ENCODE measurements at places on chromosomes 6 and 20.

DNA sequence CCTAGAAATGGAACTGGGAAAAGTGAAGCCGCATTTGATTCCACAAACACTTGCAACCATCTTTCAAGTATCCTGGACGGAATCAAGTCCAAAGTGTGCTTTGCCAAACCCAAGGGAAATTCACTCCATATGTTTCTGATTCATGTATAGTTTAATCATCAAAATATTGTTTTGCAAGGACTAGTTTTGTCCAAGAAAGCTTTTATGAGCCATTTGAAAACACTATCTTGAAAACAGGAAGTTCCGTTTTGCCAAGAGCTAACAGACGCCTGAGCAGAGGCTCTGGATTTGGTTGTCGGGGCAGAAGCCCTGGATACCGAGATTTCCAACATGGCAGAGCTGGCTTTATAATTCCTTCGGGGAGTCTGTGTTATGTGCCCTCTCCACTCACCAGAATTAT is 251.1 kb downstream of the PHACTR1 start:
- no peak for DNase-seq

DNA sequence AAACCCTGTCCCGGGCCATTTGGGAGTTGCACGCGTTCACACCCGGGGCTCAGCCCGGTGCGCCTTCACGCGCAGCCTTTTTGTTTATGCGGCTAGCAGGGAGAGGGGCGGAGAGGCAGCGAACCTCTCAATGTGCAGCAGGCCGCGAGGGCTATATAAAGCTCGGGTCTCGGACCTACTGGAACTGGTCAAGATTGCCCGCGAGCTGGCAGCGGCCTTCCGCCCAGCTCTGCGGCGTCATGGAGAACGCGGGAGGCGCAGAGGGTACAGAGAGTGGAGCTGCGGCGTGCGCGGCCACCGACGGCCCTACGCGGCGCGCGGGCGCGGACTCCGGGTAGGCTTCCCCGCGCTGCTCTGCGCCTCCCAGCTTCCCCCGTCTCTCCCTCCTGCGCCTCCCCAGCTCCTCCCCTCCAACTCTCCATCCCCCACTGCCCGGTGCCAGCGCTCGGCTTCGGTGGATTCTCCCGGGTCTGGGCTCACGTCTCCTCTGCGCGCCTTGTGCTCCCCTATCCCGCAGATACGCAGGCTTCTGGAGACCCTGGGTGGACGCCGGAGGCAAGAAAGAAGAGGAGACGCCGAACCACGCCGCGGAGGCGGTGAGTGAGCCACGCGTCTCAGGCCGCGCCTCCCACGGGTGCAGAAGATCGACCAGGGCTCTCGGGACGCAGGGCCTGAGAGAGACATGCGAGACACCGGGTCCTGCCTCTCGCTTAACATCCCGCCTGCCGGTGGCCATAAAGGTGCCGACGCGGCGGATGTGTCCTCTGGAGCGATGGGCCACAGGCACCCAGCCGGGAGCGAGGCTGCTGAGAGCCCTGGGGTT is at the start of gene RIPPLY2:
RIPPLY2 (plus strand) TSS at position 183 of the 823 bp plus-strand sequence; CDS start at position 240, 57 bp downstream.
- DNase-seq: peak; percentile 80

DNA sequence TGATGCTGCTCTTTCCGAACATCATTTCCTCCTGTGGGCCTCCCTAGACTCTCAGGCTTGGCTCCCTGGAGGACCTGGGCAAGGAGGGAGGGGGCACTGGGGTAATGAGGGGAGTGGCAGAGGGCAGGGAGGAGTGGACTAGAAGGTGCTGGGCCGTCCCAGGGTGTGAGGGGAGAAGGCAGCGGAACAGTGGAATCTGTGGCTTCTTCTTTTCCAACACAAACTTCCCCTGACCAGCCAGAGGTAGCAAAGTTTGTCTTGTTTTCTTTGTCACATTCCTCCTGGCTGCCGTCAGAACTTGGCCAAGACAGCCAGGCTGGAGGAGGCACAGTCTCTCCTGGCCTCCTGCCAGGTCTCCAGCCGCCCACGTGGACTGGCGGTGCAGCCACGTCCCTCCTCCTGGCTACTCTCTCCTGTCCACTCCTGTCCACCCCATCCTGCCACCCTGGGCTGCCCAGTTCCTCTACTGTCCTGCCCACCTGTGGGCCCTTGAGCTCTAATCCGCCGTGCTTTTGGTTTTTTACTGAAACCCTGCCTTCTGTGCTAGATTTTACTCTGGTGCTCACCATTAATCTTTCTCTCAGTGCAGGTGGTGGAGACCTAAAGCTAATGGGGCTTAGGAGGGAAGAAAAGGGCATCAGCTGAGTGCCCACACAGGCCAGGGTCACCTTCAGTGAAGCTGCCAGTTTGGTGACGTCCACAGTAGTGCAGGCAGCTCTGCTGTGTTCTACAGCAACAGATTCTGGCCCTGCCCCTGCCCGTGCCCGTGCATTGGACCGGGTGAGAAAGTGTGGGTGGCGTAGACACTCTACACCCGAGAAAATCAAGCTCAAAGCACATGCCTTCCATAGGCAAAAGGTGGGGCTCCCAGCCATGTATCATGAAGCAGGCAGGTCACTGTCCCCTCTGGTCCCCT is 2.8 kb upstream of the CDSN start:
- no peak for DNase-seq

DNA sequence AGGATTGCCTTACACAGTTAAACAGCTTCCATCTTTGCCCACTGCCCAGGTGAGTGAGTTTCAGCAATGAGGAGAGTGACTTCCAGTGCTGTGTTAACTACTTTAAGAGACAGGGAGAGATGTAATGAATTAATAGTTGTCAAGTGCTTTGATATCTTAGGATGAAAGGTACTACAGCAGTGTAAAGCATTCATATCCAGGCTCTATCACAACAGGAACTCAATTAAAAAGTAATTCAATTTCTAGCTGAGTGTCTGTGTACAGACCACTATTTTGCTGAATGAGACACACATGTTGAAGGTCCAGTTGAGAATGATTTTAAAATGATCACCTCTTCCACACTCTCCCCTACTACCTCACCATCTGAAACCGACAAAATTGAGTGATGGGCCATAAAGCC is 70.7 kb upstream of the BEND3 start:
- DNase-seq: no peak

DNA sequence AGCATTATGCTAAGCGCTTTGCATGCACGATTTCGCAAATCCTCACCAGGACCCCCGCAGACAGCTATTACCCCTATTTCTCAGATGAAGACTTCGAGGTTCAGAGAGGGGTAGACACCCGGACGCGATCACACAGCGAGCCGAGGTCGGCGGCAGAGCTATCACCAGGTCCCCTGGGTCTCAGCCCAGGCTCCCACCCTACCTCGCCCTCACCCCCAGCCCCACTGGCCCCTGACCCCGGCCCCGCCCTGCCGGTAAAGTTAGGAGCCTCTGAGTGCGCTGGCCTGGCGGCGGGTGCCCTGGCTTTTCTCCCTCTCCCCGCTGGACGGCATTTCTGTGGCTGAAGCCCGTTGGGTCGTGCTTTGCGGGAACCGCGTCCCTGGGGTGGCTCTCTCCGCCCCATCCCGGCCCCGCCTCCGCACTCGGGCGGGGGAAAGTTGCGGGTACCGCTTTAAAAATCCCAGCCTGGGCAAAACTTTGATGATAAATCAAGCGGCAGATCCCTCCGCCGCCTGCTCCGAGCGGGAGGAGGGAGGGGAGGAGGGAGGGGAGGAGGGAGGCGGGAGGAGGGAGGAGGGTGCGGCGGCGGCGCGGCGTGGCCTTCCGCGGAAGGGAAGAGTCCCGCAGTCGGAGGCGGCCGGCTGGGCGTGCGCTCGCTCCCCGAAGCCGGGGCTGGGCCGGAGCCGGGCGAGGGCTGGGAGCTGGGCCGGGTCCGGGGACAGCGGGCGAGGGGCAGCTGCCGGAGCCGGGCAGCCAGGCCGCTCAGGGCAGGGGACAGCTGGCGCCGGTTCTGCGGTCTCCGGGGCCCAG is at the start of gene VSTM2L:
VSTM2L (plus strand) TSS at position 624 of the 810 bp plus-strand sequence. CDS start 224 bp downstream, outside the sequence.
- DNase-seq: peak; percentile 8

DNA sequence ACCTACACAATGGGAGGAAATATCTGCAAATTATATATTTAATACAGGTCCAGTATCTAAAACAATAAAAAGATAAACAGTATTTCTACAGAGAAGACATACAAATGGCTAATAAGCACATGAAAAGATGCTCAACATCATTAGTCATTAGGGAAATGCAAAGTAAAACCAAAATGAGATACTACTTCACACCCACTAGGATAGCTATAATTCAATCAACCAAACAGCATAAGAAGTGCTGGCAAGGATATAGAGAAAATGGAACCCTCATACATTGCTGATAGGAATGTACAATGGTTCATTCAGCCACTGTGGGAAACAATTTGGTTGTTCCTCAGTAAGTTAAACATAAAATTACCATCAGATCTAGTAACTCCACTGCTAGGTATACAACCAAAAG is 48.7 kb downstream of the NUDT3 start:
- DNase-seq: no peak

DNA sequence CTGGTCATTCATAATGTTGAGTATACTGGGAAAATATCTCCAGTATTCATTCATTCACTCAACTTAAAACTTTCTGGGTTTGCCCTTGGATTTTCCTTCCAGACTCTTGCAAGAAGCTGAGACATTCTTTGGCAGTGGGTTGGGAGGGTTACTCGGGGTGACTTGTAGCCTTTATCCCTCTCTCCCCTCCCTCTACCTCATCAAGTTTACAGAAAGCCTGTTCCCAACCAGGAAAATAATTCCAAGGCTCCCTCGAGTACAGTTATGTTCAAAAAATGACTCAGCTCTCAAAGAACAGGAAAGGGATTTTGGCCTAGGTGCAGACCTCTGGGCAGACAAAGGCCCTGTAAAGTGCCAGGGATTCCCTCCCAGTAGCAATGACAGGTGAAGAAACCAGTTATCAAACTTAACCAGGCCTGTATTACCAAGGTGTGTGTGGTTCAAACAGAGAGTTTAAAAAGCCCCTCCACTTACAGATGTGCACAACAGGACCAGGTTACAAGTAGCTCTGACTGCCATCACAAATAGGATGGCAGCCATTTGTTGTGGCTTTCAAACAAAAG is 22.2 kb downstream of the FKBP1A start:
- DNase-seq: no peak

GRCh38 chr20:53210931-53211330 is 238.8 kb downstream of the TSHZ2 start:
- DNase-seq: no peak

DNA sequence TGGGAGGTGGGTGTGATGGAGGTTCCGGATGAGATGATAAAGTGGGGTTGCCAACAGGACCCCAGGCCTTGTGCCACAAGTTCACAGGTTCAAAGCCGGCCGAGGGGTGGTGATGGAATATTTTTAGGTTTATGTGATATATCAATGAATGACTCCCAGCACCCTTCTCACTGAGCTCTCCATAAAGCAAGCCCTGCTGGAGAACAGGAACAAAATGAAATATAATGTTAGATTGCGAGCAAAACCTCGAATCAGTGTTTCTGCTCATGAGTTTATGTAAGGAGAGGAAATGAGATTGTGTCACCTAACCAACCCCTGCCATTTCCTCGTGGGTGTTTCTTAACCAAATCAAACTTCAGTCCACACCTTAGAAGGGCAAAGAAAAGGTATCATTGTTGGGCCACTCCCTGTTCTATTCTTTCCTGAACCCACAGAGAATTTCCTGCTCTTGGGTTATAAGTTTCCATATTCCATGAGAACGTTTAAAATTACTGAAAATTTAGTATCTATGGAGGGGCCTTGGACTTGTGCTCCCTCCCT is 192.2 kb upstream of the EXOC2 start:
- no peak for DNase-seq

- DNase-seq: no peak
These were observed 7.9 kb downstream of the RPS6KA2 start for GRCh38 chr6:166618866-166619761.
